ENCODE measurements at places on chromosomes 13 and 19. TPM values are rescaled to one million over a fixed set of nuclear protein-coding genes. Genes with fewer than 3 reads are reported as not detected.

Gene CBLC
- polyA plus RNA-seq: not detected

Gene KRTDAP
- 0.29 TPM for polyA plus RNA-seq

Gene LILRB4
- 1.4 TPM for polyA plus RNA-seq

Gene NKPD1
- 0.07 TPM for polyA plus RNA-seq

Gene PLVAP
- 81.7 TPM for polyA plus RNA-seq

Gene ZNF296
- polyA plus RNA-seq: 0.25 TPM

Gene KIR2DL1
- 0.11 TPM for polyA plus RNA-seq

Gene IRGC
- not detected for polyA plus RNA-seq

Gene DMKN
- 22.8 TPM for polyA plus RNA-seq

Gene FGF14
- polyA plus RNA-seq: 0.54 TPM

Gene NOTCH3
- 10.9 TPM for polyA plus RNA-seq

Gene MCEMP1
- 0.50 TPM for polyA plus RNA-seq

Gene CD33
- polyA plus RNA-seq: 2.4 TPM

Gene TMIGD2
- polyA plus RNA-seq: 0.25 TPM

Gene PALM
- 30.3 TPM for polyA plus RNA-seq

Gene ZNF610
- polyA plus RNA-seq: 2.8 TPM

Gene SCN1B
- polyA plus RNA-seq: 89.1 TPM

Gene NFIC
- 186 TPM for polyA plus RNA-seq

Gene SLC10A2
- not detected for polyA plus RNA-seq

Gene ZNF850
- 1.2 TPM for polyA plus RNA-seq

Gene DAND5
- polyA plus RNA-seq: 7.0 TPM

Gene CLIP3
- 4.8 TPM for polyA plus RNA-seq

Gene FUT2
- 0.09 TPM for polyA plus RNA-seq

Gene ZNF787
- 25.4 TPM for polyA plus RNA-seq

Gene TTC9B
- 0.11 TPM for polyA plus RNA-seq

Gene ZNF30
- 1.8 TPM for polyA plus RNA-seq

Gene ACTMAP
- 5.1 TPM for polyA plus RNA-seq

Gene ATP4A
- not detected for polyA plus RNA-seq

Gene TMEM150B
- polyA plus RNA-seq: 0.68 TPM

Gene ZSCAN4
- polyA plus RNA-seq: 0.16 TPM

All from right cardiac atrium (tissue), 5 donors.